ENCODE measurements at places on chromosomes 3 and 15.
A peak's percentile ranks its signal among the peaks of the same experiment; 100 is the strongest.

GRCh38 chr15:65771870-65772269 lies 20.2 kb downstream of the DENND4A start:
- no peak for DNase-seq

GRCh38 chr3:170502297-170502696 lies 83.6 kb downstream of the SLC7A14 start:
- DNase-seq: no peak

DNA sequence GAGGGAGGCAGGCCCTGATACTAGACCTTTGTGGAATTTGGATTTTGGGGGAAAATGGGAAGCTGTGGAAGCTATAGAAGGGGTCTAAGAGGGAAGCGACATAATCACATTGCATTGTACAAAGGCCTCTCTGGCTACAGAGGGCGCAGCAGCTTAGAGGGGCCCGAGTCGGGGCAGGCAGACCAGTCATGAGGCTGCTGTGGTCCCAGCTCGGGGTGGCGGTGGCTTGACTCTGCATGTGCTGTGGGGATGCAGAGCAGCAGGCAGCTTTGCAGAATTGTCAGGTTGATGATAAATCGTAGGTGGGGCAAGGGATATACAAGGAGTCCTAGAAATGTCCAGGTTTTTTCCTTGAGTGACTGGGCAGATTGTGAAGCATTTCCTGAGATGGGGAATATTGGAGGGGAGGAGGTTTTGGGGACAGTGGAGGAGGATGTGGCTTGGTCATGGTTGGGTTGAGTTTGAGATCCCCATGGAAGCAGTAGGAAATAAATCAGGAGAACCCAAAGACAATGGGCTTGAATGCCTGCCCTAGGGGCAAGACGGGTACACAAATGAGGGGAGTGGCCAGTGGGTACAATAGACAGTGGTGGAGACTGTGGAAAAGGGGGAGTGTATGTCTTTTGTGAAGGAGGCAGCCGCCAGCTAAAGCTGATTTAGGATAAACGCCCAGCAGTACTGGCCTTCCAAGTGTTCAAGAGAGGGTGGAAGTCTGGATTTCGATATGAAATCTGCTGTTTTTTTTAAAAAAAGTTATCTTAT lies 94.1 kb downstream of the HMG20A start:
- no peak for DNase-seq

DNA sequence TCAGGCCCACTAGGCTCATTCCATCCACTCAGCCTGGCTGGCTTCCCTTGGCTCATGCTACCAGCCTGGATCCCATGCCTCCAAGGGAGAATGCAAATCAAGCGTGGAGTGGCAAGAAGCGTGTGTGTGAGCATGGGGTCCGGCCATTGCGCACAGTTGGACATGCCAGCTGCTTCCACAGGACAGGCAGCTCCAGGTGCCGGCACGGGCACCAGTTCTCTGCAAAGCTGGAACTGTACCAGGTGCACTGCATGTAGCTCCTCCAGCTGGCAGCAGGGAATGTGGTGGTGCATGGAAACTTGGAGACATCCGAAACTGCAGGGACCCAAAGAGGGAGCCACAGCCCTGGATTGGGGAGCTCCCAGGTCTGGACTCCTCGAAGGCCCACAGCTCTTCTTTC lies 449.8 kb downstream of the EPHA6 start:
- DNase-seq: no peak

DNA sequence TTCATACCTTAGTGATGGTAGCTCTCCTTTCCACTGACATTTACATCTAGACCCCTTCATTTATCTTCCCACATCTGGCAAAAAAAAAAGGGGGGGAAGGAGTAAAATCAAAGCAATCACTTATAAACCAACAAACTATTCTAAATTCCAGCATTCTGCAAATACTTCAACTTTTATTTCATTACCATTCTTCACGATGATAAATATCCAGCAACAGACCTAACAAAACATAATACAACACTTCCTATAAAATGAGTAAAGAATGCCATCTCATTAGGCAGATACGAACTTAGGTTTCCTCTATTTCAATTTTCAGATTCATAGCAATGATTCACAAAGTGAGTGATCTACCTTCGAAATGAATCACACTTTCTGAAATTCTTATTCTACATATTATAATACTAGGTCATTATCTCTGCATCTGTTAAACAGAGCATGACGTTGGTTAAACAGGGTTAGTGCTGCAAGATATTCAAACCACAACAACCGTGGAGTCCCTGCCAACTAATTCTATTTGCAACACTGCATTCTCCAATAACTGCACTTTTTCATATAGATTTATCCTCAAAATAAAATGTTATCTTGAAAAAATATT lies at the start of gene LRRFIP2:
LRRFIP2 (minus strand) TSS at position 51 of the 595 bp plus-strand sequence. CDS start 25,599 bp downstream, outside the sequence.
- no peak for DNase-seq

DNA sequence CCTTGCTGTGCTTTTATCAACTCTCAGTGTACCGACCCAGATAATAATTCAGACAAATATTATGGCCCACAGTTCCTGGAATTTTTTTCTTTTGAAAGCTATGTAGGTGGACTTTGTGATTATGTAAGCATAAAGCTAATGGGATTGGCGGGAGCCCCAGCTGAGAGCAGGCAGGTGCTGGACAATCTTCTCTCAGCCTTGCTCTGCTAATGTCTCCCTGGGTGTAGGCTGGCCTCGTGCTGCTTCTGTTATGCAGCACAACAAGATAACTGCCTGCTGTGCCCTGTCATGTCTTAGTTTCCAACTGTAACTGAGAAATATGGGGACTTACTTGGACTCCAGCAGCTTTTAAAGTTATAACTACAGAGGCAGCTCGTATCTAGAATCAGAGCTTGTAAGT lies 415.0 kb downstream of the PDCD6IP start:
- no peak for DNase-seq

GRCh38 chr3:9898467-9899241 lies 4.0 kb upstream of the IL17RE start:
- no peak for DNase-seq

DNA sequence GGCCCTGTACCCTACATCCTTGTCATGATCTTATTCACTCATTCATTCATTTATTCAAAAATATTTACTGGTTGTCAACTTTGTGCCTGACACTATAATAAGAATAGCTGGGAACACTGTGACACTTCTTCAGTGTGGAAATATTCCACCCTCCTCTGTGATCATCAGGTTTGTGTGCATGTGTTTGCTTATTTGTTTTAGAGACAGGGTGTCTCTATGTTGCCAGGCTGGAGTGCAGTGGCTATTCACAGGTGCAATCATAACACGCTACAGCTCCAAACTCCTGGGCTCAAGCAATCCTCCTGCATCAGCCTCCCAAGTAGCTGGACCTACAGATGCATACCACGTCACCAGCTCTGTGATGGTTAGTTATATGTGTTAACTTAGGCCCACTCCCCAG lies 50.0 kb upstream of the PLCL2 start:
- no peak for DNase-seq

- peak; percentile 83 for DNase-seq
Measured at GRCh38 chr3:60094392-60094947, 1044.6 kb upstream of the CFAP20DC start.

DNA sequence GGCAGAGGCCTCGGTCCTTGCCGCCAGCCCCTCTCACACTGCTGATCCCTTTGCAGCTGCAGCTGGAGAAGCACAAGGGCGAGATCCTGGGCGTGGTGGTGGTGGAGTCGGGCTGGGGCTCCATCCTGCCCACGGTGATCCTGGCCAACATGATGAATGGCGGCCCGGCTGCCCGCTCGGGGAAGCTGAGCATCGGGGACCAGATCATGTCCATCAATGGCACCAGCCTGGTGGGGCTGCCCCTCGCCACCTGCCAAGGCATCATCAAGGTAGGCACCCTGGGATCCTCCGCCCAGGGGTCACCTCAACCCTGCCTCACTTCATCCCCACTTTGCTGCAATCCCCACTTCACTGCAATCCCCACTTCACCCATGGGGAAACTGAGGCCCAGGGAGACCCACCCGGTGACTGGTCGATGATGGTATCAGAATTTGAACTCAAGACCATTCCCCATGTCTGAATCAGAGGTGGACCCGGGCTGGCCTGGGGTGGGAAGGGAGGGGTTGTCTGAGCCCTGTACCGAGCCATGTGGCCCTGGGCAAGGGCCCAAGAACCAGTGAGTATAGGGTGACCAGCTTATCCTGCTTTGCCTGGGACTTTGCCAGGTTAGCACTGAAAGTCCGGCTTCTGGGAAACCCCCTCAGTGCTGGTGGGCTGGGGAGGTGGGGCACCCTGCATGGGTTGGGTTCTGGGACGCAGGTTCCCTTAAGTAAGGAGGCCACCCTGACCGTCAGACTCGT lies 162.9 kb downstream of the NSMCE3 start:
- DNase-seq: no peak

- DNase-seq: no peak
Measured at GRCh38 chr3:46649436-46649835, 37.1 kb downstream of the FAM240A start.

- no peak for DNase-seq
Measured at GRCh38 chr15:36758800-36759199, 179.4 kb downstream of the CDIN1 start.

GRCh38 chr3:187011915-187012314 lies 81.6 kb downstream of the ST6GAL1 start:
- no peak for DNase-seq

DNA sequence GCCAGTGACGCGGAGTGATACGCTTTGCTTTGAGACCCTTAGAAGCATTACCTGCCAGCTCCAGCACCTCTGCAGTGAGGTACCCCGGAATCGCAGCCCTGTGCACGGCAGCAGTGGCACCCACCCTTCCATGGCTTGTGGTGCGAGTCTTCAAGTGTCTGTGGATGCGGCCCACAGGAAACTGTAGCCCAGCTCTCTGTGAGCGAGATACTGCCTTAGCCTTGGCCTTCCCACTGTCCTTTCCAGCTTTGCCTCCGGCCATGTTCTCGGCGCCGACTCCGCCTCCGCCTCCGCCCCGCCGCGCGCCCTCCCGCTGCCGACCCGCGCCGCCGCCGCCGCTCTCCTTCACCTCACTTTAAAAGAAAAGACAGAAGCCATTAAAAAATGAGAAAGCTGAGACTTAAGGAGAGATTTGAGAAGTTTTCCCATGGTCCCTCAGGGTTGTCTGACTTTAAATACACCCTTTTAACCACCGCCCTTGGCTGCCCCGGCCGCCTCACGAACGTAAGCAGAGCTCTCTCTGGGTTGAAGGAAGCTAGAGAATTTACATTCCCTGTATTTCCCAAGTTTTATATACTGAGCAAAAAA lies 78.5 kb upstream of the FAM174B start:
- no peak for DNase-seq

DNA sequence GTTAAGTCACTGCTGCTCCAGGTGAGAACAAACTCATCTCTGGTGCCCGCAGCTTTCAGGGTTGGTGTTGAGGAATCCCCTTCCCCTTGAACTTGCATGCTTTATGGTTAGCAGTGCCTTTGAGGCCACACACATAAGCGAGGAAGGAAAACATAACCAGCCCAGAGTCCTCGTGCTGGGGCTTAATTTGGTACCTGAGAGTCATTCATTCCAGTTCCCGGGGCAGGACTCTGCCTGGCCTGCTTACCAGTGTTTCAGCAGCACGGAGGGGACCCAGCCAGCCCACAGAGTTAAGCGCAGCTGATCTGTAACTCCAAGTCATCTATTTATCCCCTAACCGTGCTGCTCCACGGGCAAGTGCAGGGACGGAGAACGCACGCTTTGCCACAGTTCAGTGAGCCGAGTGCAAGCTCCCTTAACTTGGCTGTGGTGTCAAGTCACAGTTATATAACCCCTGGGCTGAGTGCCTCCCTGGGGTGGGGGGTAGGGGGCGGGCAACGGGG lies 302.3 kb upstream of the ICE2 start:
- DNase-seq: no peak

DNA sequence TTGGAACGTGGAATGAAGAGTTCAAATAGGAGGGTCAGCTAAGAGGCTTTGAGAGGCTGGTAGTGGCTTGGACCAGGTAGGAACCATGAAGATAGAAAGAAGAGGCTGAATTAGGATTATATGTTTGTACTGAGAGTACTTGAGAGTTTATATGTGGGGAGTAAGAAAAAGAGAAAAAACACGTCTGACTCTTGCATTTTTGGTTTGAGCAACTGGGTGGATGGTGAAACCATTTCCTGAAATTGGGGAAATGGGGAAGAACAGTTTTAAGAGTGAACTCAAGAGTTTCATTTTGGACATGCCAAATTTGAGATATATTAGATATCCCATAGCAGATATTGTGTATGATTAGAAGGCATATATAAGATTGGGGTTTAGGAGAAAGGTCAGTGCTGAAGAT lies 92.9 kb upstream of the TNIK start:
- no peak for DNase-seq

- DNase-seq: no peak
Measured at GRCh38 chr3:187856555-187856954, 111.3 kb upstream of the BCL6 start.

- DNase-seq: no peak
Measured at GRCh38 chr15:49313650-49314049, 109.4 kb upstream of the FGF7 start.

GRCh38 chr15:89163271-89164055 lies 57.9 kb downstream of the RLBP1 start:
- peak; percentile 49 for DNase-seq

DNA sequence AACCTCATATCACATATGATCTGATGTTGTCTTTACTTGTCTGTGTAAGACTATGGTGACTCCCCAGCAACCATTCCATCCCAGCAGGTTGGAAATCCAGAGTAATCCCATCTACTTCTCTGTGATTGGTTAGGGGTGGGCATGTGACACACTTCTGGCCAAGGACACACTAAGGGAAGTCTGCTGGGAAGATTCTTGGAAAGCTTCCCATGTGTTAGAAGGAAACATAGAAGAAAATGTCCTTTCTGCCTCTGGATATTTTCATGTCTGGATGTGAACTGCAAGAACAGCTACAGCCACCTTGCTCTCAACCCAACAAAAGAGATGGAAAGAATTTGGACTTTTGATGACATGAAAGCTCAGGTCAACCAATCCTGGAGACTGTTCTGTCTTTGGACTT lies 2.6 kb upstream of the UBE2Q2 start:
- peak; percentile 24 for DNase-seq

- peak; percentile 25 for DNase-seq
Measured at GRCh38 chr3:23743141-23743784, 62.5 kb upstream of the UBE2E1 start.

DNA sequence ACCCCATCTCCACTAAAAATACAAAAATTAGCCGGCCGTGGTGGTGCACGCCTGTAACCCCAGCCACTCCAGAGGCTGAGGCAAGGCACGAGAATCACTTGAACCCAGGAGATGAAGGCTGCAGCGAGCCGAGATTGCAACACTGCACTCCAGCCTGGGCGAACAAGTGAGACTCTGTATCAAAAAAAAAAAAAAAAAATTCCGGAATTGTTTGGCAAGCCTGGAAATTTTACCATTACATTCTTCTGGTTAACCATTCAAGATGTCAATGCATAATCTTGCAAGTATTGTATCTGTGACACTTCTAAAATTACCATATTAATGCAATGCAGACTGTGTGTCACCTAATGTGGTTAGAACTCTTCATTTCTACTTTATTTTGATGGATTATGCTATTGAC lies 67.0 kb downstream of the CSNK1G1 start:
- no peak for DNase-seq

Measured in NCI-H2171 treated with DMSO at 0.1 percent for 48 hours (cell line).